ENCODE measurements at places on chromosomes 12 and 14.

DNA sequence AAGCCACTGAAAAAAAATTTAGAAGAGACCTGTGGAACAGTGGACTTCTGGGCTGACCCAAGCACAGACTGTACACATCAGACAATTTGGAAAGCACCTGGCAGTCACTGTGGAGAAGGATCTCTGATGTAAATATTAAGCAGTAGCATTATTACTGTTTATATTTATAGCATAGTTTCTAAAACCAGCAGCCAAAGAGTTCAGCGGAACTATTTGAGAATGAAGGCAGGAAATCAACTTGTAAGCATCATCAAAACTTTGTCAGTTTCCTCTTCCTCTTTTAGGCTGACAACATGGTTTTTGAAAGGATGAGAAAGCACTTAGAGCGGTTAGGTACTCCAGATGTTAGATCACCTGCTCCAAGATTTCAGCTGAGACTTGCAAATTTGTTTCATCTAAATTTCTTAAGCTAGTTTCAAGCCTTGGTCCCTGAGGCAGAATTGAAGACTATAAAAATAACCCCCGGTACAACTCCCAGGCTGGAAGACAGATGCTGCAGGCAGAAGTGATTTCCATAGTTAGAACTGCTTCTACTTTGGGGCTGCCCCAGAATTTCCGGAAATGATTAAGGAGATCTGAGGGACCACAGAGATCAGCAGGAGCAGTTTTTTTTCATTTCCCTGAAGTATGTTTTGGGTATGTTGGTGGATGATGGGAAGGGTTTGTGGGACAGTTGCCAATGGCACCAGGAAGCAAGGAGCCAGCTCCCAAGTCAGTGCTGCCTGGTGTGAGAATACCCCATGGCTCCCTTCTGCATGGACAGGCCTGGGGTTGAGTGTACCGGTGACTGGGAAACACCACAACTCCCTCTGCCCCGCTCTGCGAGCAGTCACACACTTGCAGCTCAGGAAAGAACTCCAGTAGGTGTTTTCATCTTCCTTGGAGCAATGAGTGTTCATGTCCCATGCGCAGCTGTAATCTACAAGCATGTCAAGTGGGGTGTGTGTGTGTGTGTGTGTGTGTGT lies 354.5 kb downstream of the NUAK1 start:
- no peak for DNase-seq

DNA sequence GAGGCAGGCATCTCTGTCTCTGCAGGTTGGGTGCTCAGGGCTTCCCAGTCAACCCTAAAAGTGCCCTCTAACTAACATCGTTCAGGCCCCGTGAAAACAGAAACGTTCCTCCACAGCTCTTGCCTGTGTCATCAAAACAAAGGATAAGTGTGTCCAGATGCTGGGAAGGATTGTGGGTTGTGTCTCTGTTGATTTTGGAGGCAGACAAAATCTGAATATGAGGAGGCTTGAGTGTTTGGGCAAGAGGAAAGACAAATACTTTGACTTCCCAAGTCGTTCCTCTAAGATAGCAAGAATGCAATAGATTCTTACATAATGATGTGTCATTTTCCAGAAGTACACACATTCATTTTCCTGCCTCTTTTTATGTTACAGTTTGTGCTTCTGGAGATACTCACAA lies 52.9 kb downstream of the SERPINA3 start:
- DNase-seq = no peak

- no peak for DNase-seq
Measured at GRCh38 chr14:92613008-92613658, 99.6 kb downstream of the RIN3 start.

DNA sequence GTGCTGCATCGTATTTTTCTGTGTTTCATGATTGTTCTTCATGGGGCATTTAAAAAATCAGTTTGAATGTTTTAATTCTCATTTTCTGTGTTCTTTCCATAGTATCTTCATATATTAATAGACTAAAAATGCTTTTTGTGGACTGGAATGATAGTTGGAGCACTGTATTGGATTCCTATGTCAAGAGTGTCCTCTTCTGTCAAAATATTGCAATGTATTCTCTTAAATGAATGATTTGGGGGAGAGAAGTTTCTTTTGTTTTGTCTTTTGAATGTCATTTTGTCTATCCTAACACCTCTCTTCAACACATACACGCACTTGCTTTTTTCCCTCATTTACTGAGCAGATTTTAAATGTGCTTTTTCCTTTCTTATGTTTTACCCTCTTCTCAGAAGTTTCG lies 4.7 kb upstream of the EIF2S3B start:
- no peak for DNase-seq

DNA sequence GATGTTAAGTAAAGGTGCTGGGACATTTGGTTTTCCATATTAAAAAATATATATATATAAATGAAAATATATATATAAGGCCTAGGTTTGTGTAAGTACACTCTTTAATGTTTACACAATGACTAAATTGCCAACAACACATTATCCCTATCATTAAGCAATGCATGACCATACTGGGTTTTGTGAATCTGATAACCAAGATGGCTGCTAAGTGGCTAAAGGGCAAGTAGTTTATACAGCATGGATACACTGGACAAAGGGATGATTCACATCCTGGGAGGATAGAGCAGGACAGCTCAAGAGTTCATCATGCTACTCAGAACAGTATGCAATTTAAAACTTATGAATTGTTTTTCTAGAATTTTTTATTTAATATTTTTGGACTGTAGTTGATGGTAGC lies 89.3 kb downstream of the FIGNL2 start:
- no peak for DNase-seq

GRCh38 chr12:111166779-111167540 lies 201.9 kb downstream of the PHETA1 start:
- DNase-seq = no peak

DNA sequence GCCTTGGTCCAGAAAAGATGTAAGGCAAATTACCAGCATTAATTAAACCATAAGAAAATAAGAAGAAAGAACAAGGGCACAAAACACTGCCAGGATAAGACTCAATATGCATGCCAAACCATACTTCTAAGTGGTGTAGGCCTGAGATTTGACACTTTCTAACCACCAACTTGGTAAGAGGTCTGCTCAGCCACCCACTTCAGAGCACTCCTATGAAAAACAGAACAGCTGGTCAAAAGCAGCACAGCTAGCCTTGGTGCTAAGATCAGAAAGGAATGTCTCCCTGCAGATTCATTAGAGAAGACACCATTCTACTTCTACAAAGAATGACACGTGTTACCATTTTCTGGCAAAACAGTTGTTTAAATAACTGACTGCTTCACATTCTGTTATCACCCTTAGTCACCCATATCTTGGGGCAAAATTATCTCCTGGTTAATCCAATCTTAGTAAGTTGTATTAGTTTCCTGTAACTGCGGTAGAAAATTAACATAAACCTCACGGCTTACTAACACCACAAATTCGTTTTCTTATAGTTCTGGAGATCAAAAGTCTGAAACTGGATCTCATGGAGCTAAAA lies 13.2 kb downstream of the RPS6KA5 start:
- no peak for DNase-seq

DNA sequence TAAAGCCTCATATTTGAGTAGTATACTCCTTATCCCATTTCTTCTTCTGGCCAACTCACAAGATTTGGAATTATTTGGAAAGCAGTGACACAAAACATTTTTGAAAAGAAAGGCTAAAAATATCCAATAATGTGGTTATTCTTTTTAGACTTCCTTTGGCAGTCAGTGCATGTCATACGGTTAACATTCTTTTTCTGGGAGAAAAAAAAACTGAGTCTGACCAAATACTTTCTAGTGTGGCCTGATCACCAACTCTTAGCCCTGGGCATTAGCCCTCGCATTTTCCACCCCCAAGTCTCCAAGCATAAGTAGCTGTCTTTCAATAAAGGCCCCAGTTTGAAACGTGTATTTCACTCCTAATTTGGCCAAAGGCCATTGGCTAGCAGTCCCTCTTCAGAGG lies 5.9 kb downstream of the RASSF3 start:
- DNase-seq = no peak

DNA sequence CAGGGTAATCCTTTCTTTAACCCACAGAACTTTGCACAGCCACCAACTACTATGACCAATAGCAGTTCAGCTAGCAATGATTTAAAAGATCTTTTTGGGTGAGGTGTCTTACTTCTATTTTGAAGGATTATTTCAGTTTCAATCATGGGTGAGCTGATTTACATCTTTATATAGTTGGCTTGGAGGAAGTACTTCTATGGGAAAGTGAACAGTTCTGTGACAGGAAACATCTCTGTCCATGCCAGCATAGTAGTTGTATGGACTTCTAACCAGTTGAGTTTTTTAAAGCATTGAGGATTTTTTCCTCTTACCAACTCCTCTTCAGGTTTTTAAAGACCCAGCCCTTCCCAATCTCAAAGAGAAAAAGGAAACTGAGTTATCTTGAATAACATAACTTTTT lies 17.8 kb upstream of the SLC17A8 start:
- DNase-seq = no peak

GRCh38 chr14:93927800-93928145 lies 629 bp downstream of the FAM181A start:
- DNase-seq = no peak

GRCh38 chr12:109804820-109805761 lies 28.1 kb downstream of the TRPV4 start:
- DNase-seq = no peak

DNA sequence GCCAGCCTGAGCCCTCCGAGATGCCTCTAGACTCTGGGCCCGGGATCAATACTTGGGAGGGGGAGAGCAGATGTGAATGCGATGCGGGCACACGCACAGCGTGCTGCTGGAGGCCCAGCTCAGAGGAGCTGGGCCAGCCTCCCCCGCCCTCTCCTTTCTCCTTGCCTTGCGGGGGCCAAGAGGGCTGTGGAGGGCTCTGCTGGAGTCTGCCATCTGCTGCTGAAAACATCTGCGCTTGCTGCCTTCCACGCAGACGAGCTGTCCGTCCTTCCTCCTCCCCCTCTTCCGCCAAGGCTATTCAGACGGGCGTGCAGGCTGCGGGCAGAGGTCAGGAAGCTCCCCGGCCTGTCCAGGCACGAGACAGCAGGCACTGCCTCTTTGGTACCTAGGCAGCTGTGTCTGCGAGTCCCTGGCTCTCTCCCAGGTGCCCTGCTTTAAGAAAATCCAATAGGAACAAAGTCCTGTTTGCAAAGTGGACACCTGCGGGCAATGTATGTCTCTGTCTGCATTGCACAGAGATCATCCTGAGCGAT lies 75.2 kb downstream of the SPRING1 start:
- no peak for DNase-seq

DNA sequence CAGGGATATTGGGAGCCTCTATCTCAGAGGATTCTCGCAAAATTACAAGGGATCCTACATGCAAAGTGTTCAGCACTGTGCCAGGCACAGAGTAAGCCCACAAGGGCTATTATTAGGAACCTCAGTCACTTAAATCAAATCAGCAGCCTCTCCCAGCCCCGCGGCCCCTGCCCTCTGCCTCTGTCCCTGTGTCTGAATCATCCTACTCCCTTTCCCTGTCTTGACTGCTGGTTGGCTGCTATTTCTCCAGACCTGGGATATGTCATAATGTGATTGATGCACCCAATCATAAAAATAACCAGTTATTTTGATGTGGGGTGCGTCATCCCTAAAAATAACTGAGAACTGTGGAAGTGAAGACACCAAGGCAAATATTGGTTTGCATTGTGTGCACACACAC lies 176.3 kb downstream of the KSR2 start:
- DNase-seq = no peak
